Skin of body (tissue), 3 donors: ENCODE measurements at places on chromosomes 2 and 18. TPM values are rescaled to one million over a fixed set of nuclear protein-coding genes. Genes with fewer than 3 reads are reported as not detected.

DNA sequence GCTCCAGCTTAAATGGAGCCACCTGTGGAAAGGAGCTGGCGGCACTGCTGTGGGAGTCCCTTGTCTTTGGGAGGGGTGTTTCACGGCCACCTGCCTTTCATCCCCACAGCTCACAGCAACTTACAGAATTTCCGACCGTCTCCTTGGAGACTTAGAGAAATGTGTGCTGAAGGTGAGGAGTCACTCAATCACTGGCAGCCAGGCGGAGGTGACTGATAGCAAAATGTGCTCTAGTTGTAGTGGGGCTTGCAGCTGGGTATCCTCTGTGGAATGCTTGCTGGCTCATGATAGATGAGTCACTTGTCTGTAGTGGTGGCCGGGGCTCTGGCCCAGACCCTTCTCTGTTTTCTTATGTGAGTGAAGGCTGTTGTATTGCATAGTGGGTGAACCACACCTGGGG, 110.7 kb downstream of the SH3RF3 start:
- DNase-seq, result no peak

DNA sequence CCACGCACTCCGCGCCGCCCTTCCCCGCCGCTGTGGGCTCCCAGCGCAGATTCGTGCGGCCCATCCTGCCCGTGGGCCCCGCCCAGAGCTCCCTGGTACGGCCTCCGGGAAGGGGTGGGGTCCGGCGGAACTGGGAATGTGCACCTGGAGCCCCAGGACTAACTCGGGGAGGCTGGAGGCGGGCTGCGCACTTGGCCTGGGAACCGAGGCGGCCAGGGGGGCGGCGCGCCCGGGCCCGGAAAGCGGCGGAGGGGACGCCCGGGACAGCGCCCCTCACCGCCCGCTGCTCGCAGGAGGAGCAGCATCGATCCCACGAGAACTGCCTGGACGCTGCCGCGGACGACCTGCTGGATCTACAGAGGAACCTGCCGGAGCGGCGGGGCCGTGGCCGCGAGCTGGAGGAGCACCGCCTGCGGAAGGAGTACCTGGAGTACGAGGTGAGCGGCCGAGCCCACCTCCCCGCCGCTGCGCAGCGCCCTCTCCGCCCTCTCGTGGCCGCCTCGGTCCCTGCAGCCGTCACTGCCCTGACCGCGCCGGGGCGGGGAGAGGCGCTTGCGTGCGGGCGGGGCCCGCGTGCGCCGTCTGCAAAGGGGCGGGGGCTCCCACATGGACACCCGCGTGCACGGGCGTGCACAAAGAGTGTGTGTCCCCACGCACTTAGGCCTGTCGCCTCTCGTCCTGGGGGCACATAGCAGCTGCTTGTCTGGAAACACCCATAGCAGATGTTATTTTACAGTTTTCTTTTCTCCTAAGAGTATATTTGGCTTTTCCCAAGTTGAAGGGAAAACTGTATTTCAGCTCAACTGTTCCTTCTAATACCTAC, 25.2 kb downstream of the PSD4 start:
- peak; percentile 53 for DNase-seq

DNA sequence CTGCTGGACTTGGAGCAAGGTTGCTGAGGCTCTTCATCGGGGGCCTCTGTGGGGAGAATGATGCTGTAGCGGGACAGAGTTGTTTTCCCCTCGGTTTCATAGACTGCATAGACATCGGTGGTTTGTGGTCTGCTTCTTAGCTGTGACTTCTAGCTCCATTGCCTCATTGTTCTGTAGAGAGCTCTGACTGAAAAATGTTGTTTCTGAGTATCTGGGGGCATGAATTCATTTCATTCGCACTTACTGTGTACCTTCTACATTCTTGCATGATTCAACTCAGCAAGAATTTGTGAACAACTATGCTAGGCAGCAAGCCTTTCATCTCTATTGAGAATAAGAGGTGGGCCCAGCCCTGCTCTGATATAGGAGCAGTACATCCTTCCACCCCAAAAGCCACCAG, 406.8 kb downstream of the NBAS start:
- no peak for DNase-seq

CAPN14 gene
- 0.49 TPM for total RNA-seq

GAREM2 gene
- 2.5 TPM for total RNA-seq
